ENCODE measurements at places on chromosomes 4 and X.

GRCh38 chrX:6067600-6067999, 161.1 kb downstream of the NLGN4X start:
- no peak for DNase-seq

- DNase-seq = no peak
Observed at GRCh38 chr4:25949173-25949748, 35.2 kb downstream of the SMIM20 start.

- no peak for DNase-seq
Observed at GRCh38 chrX:350148-350533, 31.5 kb upstream of the GTPBP6 start.

DNA sequence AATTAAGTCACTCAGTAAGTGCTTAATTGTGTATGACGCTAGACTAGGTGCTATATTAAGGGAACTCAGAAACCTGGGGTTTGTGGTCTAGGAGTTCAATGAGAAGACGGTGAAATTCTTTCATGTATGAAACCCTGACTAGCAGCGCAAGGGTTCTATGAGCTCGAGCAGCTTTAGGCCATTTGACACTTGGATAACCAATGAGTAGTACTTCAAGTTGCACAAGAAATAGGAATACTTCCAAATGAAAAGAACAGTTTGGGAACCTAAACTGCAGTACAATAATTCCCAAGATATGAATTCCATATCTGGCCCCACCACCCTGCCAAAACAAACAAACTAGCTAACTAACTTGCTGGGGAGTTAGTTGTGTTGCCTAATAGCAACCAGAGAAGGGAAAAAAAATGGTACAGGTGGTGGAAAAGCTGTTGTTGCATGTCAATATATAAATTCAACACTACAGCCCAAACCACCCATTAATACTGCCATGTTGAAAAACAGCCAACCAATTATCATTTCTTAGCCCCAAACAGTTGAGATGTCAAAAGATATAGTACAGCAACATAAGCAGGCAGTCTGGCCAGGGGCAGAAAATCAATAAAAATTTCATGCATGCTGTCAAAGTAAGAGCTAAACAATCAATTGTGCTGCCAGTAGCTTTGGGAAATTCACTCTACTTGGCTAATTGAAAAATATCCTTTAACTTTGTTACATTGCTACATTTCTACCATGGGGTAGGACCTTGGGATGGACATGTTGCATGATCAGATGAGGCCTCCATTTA, 54.6 kb upstream of the MCF2 start:
- no peak for DNase-seq

DNA sequence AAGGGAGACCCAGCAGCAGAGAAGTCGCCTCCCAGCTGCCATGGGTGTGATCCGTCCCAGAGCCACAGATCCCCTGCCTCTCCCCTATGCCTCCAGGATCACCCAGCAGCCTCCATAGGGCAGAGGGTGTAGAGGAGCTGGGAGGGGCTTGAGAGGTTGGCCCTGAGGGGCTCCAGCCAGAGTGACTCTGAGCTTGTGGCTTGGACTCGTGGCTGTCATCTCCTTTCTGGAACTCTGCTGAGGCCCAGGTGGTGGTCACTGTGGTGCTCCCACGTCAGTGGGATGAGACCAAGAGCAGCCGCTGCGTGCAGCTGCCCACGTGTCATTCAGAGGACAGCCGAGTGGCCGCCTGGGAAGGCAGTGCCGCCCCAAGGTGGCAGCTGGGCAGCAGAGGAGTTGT, 4.2 kb downstream of the TACC3 start:
- DNase-seq = no peak

GRCh38 chr4:149164282-149164681, 651.4 kb downstream of the IQCM start:
- DNase-seq = peak; percentile 91

- peak; percentile 27 for DNase-seq
Observed at GRCh38 chr4:16079046-16079445, 4.8 kb downstream of the PROM1 start.

GRCh38 chr4:71847300-71847699, 63.4 kb upstream of the GC start:
- DNase-seq = no peak

- DNase-seq = no peak
Observed at GRCh38 chrX:2340991-2341390, 159.8 kb downstream of the DHRSX start.

GRCh38 chr4:61375301-61375700, 175.2 kb downstream of the ADGRL3 start:
- no peak for DNase-seq

GRCh38 chr4:113738251-113738650, 23.3 kb downstream of the CAMK2D start:
- DNase-seq = no peak

DNA sequence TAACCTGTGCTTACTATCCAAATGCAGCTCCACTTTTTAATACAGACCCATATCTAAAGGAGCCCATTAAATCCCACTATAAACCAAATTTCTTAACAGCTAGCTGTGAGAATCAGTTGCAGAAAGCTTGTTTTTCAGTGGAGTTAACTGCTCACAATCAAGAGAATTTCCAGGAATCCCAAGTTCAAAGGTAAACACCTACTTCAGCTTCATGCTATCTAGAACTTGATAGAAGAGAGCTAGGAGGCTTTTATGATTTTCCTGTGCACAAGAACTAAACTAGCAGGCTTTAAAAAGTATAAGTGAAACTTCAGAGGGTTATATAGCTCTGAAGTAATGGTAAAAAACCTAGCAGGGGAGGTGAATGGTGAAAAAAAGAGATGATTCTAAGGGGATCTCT, 96.2 kb upstream of the PABPC4L start:
- DNase-seq = no peak

DNA sequence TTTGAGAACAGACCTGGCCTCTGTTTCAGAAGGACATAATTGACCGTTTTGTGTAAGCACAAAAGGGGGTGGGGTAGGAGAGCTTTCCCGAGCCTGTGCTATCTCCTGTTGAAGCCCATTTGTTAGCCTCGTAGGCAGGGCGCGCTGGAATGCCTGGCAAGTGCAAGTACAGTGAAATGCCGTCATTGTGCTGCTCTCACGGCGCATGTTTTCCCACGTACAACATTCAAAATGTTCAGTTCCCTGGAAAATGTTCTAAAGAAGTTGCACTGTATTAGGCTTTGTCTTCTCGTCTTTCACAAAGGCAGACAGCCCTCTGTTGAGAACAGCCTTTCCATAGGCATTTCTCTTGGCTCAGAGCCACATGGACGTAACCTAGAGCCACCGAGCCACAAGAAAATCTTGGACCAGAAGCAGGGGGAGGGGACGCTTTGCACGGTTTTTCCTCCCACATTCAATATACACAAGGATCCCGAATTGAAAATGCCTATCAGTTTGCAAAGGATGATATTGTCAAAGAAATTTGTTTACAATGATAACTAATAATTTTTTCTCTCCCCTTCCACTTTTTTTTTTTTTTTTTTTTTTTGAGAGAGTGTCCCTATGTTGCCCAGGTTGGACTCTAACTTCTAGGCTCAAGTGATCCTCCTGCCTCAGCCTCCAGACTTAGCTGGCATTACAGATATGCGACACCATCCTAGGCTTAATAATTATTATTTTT, 54.6 kb upstream of the RAPGEF2 start:
- peak; percentile 52 for DNase-seq

DNA sequence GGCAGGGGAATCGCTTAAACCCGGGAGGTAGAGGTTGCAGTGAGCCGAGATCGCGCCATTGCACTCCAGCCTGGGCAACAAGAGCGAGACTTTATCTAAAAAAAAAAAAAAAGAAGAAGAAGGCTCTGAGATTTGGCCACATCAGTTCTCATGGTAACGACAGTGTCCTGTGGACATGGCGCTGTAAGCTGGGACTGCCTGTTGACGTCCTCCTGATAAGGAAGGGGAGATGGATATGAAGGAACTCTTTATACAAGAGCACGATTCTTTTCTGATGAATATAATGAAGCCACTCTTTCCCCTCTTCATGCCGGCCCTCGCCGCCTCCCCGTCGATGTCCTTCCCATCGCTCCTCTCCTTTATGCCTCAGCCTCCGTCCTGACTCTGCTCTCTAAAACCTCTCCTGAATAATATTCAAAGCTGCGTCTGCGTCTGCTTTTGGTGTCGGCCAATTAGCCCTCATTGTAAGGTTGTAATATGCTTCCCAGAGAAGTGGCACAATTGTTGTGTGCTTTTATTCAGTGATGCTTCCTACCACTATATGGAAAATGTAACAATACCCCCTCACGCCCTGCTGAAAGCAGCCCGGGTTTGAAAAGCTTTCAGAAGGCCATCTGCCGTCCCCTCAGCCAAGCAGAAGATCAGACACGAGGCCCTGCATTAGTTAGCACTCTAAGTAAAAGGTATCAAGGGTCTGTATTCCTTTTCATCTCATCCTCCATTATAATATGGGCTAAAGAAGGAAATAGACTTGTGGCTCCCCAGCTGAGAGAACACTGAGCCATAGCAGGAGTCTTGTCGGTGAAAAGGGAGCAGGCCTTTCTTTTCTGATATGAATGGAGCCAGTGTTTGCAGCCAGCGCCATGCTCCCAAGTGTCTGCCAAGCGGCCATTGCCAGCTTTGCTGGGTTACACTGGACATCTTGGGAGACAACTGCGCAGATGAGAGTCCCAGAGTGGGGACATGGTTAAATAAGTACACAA, 22.1 kb upstream of the SCOC start:
- DNase-seq = no peak

DNA sequence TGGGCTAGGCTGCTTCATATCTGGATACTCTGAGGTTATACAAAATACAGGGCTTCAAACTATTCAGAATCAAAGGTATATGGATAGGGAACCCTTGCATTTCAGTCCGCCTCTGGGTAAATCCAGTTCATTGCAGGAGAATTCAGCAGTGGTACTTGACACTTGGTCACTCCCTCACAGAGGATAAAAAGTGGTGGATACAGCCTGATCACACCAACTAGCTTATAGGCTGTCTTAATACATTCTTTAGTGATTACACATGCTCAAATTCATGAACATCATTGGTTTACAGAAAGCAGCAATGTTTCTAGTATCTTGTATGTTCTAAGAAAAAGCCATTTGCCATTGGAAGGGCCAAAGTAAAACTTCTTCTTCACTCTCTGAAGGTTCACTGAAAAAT, 104.8 kb upstream of the PDE5A start:
- DNase-seq = peak; percentile 24

- DNase-seq = peak; percentile 24
Observed at GRCh38 chr4:38141808-38142500, 181.8 kb downstream of the PTTG2 start.

GRCh38 chrX:17375637-17376430, 834 bp downstream of the NHS start:
- no peak for DNase-seq

DNA sequence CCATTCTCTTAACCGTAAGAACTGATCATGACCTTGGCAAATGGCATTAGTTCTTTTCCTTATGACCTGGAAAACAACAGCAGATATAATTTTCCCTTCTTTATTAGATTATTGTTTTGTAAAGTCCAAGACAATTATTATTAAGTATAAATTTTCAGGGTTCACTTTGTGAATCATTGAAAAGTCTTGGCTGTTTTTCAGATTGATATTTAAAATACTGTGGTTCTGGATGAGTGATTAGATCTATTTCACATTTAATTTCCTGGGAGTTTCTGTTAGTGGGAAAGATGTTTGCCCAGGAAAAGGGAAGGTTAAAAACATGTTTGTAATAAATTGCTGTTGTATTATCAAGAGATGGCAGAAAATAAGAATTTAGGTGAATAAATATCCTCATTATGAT, 194.9 kb downstream of the TLL1 start:
- DNase-seq = no peak

- no peak for DNase-seq
Observed at GRCh38 chrX:153421856-153422255, 10.6 kb downstream of the ZFP92 start.

GRCh38 chr4:119835613-119835910, 207.0 kb upstream of the PDE5A start:
- DNase-seq = no peak

GRCh38 chr4:77126809-77127208, 30.2 kb upstream of the CCNG2 start:
- DNase-seq = no peak

DNA sequence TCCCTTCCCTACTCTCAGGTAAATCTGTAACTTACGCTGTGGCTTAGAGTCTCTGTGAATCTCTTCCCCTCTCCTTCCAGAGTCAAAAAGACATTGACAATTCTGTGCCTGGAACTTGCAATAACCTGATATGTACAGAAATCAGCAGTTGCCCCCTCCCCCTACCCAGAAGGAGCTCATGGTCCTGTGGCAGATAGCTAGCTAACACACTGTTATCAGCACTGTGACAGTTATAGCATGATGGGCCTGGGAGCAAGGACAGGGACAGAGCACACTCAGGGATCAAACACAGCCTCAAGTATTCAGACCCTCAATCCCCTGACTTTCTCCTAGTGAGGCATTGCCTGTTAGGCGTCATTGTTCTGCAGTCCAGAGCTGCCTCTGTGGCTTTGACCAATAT, 18.7 kb upstream of the MAGEA10 start:
- no peak for DNase-seq

DNA sequence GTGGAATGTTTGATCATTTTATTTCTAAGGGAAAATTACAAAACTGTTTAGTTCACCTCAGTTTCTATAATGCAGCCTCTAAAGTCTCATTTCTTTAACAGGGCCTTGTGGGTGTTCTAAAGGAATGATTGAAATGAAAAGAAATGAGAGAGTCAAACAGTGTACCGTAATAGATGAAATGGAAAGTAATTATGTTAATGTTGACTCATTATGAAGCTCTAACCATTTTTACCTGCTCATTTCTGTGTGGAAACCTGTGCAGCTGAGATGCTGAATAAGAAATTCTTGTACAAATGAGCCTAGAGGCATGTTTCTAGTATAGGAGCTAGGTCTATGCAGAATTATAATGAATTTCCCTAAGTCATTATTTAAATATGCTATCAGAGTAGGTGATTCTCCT, 45.2 kb upstream of the RPA4 start:
- no peak for DNase-seq

DNA sequence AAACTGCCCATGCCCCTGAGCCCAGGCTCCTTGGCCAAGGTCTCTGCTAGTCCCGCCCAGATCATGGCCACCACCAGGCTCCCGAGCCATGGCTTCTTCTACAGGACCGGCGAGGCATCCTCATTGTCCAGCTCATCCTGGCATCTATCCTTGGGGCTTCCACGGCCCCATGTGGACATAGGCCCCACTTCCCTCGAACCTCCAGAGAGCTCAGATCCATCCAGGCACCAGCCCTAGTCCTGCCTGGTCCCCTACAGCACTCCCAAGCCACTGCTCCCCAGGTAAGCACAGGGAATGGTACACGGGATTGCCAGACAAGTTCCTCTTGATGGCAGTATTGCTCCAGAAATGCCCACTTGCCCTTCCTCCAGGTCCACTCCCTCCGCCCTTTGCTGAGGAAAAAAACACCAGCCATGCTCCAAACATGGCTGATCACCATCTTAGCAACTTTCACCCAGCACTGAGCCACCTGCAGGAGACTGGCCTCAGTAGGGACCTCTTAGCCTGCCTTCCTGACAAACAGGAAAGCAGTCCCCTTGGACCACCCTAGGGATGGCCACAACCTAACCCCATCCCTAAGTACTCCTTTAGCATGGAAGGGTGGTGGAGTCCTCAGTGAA, 272.1 kb upstream of the AGTR2 start:
- no peak for DNase-seq

DNA sequence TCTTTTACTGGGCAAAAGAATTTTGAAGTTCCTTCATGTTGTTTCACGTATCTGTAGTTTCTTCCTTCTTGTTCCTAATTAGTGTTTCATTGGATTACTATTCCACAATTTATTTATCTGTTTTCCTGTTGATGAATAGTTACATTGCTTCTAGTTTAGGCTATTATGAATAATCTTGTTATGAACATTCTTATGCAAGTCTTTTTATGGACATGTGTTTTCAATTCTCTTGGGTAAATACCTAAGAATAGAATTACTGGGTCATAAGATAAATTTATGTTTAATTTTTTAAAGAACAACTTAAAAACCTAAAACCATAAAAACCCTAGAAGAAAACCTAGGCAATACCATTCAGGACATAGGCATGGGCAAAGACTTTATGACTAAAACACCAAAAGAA, 70.9 kb upstream of the RXFP1 start:
- no peak for DNase-seq

Measured in kidney glomerular epithelial cell (primary cell).